ENCODE measurements at places on chromosomes 5 and 9.

DNA sequence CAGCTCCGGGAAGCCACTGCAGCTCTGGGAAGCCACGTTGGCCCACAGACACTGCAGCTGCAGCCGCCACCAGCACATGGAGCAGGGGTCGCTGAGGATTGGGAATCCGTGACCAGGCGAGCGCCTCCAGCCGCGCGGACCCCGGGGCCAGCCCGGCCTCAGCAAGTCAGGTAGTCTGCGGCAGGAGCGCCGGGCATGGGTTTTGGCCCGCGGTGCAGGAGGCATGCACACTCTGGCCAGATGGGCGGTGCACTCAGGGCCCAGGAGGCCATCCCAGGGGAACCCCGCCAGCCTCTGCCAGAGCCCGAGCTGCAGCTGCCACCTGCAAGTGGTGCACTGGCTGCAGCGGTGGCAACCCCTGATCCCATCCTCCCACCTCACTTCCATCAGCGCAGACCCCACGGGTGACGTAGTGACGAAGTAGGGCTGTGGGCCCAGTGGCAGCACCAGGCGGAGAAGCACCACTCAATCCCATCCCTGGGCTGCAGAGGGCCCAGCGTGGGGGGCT is 368.3 kb upstream of the SPATA31A5 start:
- DNase-seq, result peak; percentile 62

DNA sequence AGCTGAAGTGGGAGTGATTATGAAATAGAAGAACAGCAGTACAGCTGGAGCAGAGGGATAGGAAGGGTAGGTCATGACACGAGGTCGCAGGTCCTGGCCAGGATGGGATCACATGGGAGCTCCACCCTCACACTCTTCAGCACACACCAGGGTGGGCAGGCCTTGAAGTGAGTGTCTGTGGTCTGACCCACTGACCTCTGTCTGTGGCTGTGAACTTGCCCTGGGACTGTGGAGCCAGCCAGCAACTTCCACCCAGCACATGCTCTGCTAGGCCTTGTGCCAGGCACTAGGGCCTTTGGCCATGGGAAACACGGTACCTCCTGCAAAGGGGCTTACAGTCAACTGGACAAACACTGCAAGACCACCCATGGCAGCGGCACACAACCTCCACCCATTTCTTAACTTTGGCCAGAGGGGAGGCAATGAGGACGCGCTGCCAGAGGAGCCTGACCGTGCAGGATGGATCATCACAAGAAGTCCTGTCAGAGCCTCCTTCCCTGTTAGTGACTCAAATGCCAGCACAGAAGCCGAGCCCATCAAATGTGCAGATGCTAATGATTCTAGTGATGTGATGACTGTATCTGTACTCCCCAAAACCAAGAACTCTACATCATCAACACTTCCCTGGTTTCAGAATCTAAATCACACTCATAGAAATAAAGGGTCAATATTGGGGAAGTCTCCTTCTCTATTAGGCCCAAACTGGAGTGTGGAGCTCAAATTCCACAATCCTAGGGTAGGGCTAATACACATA is 113.6 kb downstream of the DPYSL3 start:
- DNase-seq, result no peak

DNA sequence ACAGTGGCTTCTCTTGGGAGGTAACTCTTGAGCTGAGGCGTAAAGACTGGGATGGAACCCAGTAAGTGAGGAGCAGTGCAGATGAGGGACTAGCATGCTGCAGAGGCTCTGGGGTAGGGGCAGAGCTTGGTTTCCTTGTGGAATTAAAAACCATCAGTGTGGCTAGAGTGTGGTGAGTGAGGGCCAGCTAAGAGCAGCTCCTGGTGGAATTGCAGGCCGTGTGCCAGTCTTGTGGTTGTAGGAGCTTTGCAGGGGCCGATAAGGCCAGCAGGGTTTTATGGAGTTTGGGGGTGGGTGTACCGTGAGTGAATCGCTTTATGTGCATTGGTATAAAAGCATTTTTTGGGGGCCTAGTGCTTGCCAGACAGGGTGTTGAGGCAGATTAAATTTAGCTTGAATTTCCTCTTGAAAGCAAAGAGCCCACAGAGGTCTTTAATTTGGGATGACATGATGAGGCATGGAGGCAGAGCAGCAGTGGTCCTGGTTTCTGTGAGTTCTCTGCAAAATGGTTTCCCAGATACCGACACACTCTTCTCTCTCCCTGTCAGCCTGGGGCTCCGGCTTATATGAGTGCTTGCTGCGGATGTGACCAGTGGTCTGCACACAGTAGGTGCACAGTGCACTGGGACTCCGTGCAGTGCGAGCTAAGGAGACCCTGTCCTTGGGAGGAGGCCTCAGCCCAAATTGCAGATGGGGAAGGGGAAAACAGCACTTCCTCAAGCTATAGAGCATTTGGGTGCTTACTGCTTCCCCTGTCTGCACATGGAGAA is 176.4 kb upstream of the PITX1 start:
- peak; percentile 62 for DNase-seq

- no peak for DNase-seq
Observed at GRCh38 chr9:16688814-16689213, 181.7 kb downstream of the BNC2 start.

Measured in left forelimb (tissue), 1 donor.